Brain pericyte (primary cell): ENCODE measurements at places on chromosomes 7 and 10.

DNA sequence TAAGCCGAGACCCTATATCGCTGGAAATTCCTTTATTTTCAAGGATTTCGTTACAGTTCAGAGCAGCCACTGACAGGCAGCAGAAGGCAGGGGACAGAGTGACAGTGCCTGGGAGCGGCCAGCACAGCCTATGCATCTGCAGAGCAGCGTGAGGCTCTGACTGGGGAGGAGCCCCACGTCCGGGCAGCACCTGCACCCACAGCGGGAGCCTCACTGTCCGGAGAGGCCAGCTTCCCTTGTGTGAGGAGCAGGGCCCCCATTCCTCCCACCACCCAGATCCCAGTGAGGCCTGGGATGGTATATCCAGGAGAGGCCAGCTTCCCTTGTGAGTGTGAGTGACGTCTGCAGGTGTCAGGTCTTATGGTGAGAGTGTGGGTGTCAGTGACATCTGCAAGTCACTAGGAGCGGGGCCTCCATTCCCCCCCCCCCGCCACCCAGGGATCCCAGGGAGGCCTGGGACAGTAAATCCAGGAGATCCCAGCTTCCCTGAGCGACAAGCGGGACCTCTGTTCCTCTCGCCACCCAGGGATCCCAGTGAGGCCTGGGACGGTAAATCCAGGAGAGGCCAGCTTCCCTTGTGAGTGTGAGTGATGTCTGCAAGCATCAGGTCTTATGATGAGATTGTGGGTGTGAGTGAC, 259.1 kb downstream of the PTPRN2 start:
- no peak for DNase-seq

DNA sequence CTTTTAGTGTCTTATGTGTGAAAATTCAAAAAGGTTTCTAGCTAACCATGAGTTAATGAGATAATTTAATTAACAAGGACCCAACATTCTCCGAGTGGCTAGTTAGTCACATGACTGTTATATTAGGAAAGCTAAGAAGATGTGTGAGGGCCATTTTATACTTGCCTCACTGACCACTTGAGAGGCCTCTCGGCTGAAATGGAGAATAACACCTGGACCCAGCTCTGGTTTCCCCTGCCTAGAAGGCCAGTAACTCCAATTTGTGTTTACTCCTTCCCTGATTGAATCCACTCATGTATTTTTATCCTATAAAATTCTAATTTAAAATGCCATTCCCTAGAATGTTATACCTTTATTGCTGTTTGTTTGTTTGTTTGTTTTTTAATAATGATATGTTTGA, 1091.2 kb downstream of the KCNMA1 start:
- DNase-seq: no peak

DNA sequence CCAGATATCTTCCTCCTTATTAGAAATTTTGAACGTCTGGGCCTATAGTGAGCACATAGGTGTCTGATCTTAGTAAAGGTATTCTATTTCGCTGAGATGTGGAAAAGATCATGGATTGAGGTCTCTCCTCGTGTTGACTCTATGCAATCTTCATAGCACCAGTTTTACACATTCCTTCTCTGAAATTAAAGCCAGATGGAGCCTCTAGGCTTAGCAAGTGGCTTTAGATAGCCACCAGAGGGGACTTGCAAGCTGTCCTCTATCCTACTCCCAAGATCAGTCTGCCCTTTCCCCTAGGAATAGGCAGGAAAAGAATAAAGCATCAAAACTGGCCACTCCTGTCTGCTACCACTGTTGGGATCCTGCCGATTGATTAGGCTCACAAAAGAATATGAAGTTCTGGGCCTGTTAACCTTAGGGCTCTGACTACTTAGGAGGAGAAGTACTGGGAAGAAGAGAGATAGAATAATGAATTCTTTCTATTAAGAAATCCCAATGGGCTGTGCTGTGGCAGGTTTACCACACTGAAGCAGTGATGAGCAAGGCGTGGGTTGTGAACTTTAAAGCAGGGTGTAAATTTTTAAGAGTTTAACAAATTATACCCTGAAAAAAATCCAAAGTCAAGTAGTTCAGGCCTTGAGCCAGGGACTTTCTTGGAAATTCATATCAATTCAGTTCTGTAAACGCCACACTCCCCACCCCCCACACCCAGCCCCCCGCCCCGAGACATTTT, 2.2 kb upstream of the STRIP2 start:
- DNase-seq: no peak

GRCh38 chr7:154504918-154505317, 452.7 kb downstream of the DPP6 start:
- DNase-seq: no peak

DNA sequence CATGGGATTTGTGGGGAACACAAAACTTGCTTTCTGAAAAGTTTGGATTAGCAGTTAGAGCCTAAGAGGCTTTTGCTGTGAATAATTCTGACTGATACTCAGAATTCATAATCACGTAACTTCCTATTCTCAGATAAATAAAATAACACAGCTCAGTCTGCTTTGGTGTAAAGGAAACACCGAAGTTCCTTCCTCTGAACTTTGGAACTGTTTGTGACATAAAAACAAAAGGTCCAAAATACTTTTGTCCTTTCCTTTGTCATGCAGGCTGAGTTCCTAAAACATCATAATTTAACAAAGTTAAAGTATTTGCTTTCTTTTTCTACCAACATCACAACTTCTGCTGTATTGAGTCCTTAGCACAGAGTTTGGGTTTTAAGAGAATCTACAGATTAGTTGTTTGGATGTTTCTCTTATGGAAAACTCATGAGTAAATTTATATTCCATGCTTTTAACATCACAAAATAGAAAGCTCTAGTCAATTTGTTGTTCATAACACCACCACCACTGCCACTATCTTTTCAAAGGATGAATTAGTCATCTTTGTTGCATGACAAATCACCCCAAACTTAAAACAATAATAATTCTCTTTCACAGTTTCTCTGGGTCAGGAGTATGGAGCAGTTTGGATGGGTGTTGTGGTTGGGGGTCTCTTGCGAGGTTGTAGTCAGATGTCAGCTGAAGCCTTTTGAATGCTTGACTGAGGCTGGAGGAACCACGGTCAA, 123.4 kb downstream of the REEP3 start:
- DNase-seq: no peak

GRCh38 chr7:54725255-54725654, 33.8 kb downstream of the SEC61G start:
- no peak for DNase-seq

GRCh38 chr7:85638394-85638793, 451.5 kb upstream of the SEMA3D start:
- no peak for DNase-seq

DNA sequence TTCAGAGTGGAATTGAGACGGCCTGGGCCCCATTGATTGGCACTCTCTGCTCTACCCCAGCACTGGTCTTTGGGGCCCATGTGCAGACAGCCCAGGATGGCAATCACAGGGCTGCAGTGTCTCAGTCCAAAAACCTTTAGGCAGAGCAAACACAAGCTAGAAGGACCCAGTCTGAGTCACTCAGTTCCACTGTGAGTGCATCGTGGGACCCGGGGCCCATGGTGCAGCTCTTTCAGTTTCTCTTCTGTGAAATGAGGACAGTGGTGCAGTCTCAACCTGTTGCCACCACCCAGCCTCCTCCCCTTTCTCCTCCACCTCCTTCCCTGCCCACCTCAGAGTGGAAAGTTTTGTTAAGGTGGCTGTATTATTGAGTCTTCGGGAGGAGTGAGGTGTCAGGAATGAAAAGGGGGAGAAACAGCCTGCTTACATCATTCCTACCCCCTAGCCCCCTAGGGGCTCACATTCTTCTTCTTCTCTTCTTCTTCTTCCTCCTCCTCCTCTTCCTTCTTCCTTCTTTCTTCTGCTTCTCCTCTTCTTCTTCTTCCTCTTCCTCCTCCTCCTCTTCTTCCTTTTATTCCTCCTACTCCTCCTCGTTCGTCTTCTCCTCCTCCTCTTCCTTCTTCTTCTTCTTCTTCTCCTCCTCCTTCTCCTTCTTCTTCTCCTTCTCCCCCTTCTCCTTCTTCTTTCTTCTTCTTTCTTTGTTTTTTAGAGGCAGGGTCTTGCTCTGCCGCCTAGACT, 19.5 kb upstream of the CARD11 start:
- no peak for DNase-seq

GRCh38 chr7:119320316-119320715, 952.7 kb upstream of the KCND2 start:
- DNase-seq: no peak

GRCh38 chr7:78080241-78080640, 281.7 kb downstream of the PHTF2 start:
- no peak for DNase-seq

DNA sequence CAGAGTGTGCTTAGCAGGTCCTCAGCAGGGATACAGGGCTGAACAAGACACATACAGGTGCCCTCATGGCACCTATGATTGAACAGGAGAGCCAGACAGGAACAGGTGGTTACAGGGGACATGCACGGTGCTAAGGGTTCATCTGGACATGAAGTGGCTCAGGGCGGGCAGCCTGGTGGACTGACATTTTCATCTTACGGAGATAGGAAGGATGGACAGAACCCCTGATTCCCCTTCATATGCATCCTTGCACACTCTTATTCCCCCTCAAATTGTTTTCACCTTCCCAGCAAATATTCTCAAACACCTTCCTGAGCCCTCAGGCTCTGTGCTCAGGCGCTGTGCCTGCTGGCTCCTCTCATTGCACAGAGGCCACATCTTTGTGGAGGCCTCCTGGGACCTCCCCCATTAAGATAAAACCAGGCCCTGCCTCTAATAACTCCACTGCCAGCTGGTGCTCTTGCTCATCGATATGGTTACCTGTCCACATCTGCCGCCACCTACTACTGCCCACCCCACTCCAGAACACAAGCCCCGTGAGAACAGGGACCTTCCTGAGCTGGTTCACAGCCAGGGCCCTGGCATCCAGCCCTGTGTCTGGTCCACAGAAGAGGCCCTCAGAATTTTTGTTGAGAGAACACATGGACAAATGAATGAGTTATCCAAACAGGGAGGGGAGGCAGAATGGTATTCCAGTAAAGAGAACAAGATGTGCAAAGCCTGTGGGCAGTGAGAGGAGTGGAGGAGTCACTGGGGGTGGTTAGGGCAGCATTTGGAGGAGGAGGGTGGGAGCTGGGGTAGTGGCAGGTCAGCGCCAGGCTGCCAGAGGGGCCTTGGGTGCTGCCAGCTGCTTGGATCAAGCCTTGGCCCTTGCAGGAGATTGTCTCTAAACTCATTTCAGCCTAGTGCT, 68.9 kb upstream of the AQP1 start:
- DNase-seq: no peak

- DNase-seq: no peak
Observed at GRCh38 chr10:45374350-45375052, 485 bp downstream of the ALOX5 start.

DNA sequence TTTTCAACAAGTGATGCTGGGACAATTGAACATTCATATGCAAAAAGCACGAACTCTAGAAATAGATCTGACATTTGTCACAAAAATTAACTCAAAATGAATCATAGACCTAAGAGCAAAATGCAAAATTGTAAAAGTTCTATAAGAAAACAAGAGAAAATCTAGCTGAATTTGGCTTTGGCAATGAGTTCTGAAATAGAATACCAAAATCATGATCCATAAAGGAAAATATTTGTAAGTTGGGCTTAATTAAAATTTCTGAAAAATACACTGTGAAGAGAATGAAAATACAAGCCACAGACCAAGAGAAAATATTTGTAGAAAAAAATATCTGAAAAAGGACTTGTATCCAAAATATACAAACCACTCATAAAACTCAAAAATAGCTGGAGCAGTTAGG, 698.8 kb upstream of the CELF2 start:
- no peak for DNase-seq

- DNase-seq: no peak
Observed at GRCh38 chr7:123502201-123502600, 32.2 kb downstream of the IQUB start.
